ENCODE measurements at places on chromosomes 4 and X.

DNA sequence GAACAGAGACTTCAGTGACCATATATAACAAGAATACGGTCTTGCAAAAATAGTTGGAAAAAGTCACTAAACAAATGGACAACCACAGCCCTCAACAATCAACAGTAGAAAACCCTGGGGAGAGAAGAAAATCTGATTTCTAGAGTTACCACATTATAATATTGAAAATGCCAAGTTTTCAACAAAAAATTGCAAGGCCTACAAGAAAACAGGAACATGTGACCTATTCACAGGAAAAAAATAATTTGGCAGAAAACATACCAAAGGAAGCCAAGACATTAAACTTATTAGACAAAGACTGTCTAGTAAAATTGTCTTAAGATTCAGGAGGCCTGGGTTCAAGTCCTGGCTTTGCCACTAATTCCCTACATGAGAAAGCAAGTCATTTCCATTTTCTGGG is 64.7 kb downstream of the ARHGEF9 start:
- DNase-seq, result no peak

DNA sequence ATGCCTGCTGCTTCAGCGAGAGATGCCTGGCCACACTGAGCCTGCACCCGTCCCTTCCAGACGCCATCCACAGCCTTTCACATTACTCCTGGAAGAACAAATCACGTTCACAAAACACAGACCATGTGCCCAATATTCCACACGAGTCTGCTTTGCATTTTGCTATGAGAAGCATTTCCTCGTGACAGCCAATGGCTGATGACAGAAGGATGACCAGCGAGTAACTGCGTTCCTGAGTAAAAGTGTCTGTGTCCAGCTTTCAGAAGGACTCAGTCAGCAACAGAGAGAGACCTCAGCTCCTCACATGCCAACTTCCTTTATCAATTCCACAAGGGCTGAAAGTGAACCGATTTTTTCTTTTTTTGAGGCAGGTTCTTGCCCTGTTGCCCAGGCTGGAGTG is 19.5 kb downstream of the NAT8L start:
- DNase-seq, result no peak

GRCh38 chrX:119218198-119218597 is 17.9 kb upstream of the PGRMC1 start:
- DNase-seq, result no peak

DNA sequence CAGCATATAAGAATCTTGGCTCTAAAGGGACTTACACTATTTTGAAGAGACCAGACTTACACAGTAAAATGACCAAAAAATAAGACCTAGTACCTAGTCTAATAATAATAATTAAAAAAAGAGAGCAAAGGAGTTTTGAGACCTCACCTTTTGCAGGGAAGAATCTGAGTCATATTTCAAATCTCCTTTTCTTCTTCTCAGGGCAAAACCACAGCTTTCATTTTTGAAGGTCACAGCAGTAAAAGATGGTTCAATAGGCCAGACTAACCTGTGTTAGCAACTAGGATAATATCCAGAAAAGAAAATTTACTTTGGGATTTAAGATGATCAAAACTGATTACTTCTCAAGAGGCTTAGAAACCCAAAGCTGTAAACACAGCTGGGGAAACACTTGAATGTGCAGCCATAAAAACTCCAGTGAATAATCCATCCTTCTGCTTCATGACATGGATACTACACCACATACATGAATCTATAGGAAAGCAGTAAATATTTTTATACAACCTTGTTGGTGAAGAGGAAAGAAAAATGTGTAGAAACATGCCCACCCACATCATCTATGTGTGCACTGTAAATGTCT is 25.9 kb upstream of the LNX1 start:
- no peak for DNase-seq

DNA sequence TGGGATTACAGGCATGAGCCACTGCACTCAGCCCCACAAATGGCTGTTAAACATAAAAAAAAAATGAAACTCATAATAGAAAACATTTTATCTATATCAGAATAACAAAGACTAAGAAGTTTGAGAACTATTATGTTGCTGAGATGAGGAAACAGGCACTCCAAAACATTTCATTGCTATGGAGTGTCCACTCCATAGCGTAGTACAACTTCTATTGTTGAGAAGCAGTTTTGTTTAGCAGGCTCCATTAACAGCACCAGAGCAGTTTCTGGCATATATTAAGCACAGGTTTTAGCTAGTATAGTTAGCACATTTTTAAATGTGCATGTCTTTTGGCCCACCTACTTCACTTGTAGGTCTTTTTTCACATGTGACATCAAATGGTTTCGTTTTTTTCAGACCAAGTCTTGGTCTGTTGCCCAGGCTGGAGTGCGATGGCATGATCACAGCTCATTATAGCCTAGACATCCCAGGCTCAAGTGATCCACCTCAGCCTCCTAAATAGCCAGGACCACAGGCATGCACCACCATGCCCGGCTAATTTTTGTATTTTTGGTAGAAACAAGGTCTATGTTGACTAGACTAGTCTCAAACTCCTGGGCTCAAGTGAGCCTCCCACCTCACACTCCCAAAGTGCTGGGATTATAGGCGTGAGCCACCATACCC is 5.8 kb downstream of the HMGB2 start:
- no peak for DNase-seq

GRCh38 chr4:87566276-87566675 is 37.1 kb upstream of the SPARCL1 start:
- DNase-seq, result no peak

DNA sequence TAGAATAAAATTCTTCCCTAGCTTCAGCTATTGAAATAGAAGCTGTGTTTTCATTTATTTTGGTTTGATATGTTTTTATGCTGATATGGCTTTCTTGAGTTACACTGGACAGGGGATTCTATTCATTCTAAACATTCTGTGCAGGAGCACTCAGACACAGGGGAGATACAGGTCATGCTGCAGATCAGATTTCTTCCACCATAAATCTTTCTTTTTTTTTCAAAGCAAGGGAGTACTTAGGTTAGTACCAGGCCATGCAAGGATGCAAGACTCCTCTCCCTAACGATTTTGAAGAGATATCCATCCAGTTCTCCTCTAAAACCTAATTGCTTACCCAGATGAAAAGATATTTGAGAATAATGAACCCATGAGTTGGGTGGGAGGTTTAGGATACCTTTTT is 21.4 kb downstream of the ETDC start:
- no peak for DNase-seq

DNA sequence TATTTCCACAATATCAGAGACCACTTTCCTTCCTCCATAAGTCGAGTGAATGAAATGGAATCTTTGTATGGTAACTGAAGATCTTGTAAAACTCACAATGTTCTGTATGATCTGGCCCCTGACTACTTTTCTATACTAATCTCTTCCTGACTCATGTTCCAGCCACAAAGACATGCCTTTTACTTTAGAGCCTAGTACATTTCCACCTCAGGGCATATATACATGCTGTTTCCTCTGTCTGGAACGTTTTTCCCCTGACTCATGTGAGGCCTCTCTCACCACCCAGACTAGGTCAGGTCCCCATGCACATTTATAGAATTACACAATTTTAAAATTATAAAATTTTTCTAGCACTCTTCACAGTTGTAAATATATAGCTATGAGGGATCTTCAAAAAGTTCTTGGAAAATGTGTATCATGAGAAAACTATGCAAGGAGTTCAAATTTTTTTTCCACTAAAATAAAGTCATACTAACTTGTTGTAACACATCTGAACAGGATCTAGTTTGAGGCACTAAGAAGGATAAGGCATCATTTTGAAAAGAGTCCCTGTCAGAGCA is 208.8 kb downstream of the SH2D1A start:
- no peak for DNase-seq

DNA sequence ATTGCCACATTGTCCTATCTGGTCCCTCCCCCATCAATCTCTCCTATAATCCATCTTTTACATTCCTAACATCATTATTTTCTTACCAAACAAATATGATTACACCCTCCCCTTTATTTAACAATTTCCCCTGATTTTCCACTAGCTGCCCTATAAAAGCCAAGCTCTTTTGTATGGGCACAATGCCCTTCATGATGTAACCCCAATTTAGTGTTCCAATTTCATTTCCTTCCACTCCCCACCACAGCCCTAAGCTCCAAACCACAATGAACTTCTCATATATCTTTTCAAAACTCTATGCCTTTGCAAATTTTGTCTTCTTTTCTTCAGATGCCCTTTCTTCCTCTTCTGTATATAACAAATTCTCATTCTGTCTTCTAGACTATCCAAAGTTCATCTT is 39.5 kb upstream of the PTPN13 start:
- DNase-seq, result no peak

DNA sequence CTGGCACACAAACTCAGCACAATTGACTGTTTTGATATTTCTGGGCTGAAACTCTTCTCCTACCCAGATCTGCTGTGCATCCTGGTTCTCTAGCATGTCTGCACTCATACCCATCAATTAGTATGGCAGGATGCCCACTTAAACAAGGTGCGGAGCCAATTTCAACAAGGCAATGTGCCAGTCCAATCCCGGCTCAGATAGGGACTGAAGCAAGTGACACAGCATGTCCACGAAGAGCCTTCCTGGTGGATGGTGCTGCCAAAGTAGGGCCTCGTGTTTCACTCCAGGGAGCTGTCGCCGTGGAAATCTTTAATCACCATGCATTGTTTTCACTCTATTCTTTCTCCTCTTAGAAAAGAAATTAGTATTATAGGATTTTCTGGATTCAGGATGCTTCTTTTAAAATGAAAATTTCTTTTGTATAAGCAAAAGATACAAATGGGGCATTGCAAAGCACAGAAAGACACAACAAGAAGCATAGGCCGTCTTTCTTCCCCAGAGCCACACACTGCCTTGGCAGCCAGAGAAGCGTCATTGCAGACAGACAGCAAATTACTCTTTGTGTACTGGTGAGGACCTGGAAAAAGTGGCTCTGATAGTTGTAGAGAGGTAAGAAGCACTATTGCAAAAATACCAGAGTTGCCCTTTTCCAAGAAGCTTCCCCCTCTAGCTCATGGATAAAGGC is 40.6 kb upstream of the LSM6 start:
- no peak for DNase-seq

GRCh38 chrX:48992341-48992740 is 9.7 kb downstream of the GRIPAP1 start:
- DNase-seq, result no peak

DNA sequence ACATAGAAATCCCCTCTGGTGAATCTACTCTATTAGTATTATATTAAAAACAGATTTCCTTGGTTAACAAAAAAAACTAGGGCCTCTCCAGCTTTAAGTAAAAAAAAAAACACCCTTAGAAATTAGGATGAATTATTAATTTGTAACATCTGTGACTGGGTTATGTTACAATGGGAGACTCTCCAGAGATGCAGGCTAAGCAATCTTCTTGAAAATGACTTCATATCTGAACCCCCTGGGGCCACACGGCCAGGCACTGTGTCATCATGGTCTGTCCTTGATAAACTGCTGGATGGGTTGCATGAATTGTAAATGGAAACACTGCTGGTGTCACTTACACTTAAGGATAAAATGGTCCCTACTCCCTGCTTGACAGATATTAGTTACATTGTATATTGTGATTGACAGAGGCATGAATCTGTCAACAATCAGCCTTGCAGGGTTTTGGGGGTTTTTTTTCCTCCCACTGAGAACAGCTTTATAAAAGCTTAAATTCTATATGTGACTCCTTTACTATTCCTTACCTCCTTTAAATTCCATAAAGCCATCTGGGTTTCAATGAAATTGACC is 49.1 kb downstream of the PRKG2 start:
- DNase-seq, result no peak

DNA sequence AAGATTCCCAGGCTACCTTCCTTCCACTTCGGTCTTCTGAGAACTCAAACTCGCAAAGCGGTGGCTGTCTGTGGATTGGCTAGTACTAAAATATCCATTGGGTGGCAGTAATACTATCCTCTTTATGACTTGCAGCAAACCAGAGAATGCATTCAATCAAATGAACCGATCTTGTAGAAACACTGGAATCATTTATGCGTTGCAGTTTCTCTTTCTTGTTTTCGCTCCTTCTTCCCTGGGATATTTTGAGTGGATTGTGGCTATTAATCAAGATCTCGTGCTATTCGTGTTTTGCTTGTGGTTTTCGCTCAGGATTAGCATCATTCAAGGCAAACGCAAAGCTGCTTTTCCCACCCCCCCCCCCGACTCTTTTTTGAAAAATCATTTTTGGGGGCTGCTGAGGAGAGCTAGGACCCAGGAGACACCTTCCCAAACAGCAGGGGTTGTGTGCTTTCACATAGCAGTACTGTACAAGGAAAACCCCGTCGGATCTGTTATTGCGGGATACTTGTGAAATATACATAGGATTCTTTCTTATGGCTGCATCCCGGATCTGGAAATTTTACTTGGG is at the start of gene IL1RAPL1:
Gene IL1RAPL1, plus strand, starts transcription at position 466 of the 571 bp plus-strand sequence.
- DNase-seq, result no peak

DNA sequence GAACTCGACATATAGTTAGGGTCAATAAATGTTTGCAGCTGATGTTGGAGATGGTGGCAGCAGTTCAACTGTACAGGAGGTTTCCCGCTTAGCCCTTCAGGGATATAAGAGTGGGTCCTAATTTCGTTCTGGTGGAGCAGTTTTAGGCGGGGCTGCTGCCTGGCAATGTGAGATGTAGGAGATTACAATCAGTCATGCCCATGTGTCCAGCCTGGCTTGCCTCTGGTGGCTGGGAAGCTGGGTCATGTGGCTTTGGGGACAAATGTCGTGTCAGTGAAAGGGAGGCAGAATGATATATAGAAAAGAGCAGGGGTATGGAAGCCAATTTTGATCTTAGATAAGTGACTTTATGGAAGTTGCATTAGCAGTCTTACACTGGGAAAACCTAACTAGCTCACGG is 129.4 kb downstream of the CLCN4 start:
- DNase-seq, result no peak

GRCh38 chr4:88729146-88729760 is 31.6 kb upstream of the NAP1L5 start:
- DNase-seq, result no peak

DNA sequence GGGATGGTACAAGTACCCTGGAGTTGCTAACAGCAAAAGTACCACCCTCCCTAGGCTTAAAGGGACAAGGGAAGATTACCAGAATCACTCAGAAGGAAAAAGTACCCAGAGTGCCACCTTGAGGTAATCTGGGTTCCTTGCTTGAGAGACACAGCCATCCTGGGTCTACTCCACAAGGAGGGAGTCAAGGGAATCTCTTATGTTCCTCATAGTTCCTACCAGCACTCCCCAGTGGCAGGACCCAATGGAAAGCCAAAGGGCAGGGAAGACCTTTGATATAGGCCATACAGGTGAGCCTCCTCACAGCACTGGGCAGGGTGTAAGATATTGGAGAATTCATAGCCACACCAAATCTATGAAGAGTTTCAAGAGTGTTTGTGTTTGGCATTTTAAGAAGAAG is 5.7 kb downstream of the IL2 start:
- peak; percentile 49 for DNase-seq

DNA sequence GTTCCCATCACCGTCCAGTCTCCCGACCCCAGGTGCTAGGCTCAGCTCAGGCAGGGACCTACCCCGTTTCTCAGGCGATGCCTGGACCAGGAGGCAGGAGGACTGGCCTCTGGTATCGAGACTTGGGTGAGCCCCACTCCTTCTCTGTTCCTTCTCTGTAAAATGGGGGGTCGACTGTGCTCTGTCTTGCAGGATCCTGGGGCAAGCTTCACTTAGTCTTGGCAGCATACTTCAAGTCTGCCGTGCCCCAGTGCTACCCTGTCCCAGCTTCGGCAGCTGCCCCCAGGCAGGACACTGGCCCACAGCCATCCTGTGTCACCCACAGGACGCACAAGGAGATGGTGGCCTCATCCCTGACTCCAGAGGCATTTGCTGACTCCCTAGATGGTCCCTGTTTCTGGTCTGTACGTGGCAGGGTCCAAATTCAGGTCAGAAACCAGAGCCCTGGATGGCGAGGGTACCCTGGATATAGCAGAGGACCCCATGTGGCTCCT is 7.0 kb upstream of the HAUS7 start:
- DNase-seq, result no peak
